GM20000 (cell line): ENCODE measurements at places on chromosomes 3 and 15.

- DNase-seq = no peak
Measured at GRCh38 chr15:94416820-94417219, 185.5 kb downstream of the MCTP2 start.

DNA sequence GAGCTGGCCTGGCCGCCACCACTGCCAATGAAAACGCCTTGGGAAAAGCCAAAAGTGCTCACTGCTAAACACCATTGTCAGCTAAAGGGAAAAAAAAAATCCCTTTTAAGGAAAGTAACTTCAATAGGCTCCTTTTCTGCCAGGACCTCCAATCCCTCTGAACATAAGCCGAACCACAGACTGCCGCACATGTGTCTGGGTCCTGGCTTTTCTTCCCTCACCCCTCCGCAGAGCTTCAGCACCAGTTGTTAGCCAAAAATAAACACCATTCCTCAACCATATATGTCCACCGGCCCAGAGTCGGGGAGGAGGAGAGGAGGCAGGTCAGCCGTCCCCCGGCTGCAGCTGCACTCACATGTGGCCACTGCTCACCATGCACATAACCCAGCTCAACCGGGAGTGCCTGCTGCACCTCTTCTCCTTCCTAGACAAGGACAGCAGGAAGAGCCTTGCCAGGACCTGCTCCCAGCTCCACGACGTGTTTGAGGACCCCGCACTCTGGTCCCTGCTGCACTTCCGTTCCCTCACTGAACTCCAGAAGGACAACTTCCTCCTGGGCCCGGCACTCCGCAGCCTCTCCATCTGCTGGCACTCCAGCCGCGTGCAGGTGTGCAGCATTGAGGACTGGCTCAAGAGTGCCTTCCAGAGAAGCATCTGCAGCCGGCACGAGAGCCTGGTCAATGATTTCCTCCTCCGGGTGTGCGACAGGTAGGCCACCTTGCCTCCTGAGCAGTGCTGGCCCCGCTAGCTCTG is at the start of gene FBXL22:
Gene FBXL22, plus strand, starts transcription at position 350 of the 753 bp plus-strand sequence. Its CDS starts 6 bp downstream, at position 356.
- DNase-seq = no peak

- DNase-seq = no peak
Measured at GRCh38 chr3:186456731-186457191, 87.4 kb downstream of the CRYGS start.

- DNase-seq = no peak
Measured at GRCh38 chr3:127730666-127731295, 58.0 kb downstream of the ABTB1 start.

DNA sequence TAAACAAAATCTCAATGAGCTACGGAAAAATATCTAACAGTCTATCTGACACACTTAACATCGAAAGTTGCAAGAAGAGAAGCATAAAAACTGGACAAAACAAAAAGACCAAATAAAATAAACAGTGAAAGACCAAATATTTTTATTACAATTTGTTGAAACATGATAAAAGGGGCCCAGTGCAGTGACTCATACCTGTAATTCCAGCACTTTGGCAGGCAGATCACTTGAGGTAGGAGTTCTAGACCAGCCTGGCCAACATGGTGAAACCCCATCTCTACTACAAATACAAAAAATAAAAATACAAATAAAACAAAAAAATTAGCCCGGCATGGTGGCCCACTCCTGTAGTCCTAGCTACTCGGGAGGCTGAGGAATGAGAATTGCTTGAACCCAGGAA is 914.0 kb upstream of the ALCAM start:
- no peak for DNase-seq

GRCh38 chr3:124928333-124929202 is 6.0 kb downstream of the MUC13 start:
- DNase-seq = peak; percentile 45

DNA sequence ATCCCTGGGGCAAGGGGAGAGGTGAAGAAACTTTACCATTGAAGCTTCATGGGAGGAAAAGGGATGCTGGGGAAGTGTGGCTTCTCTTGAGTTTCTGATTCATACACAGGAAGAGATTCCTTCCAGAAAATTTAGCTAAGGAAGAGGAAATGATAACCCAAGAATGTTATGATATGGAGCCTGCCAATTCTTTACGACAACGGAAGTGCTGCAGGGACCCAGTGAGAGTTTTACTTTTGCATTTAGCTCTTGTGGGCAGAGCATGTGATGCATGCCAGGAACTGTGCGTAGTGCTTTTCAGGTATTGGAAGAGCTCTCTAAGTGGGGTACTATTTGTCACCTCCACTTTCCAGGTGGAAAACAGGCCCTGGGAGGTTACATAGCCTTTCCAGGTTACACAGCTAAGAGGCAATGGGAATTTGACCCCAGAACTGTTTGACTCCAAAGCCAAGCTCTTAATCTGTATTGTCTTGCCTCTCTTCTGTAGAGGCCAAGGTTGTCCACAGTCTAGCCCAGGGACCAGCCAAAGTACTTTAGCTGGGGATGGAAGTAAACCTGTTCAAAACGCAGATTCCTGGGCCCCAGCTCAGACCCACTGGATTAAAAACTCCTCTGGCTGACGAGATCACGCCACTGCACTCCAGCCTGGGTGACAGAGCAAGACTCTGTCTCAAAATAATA is 23.0 kb downstream of the CMTM7 start:
- no peak for DNase-seq

DNA sequence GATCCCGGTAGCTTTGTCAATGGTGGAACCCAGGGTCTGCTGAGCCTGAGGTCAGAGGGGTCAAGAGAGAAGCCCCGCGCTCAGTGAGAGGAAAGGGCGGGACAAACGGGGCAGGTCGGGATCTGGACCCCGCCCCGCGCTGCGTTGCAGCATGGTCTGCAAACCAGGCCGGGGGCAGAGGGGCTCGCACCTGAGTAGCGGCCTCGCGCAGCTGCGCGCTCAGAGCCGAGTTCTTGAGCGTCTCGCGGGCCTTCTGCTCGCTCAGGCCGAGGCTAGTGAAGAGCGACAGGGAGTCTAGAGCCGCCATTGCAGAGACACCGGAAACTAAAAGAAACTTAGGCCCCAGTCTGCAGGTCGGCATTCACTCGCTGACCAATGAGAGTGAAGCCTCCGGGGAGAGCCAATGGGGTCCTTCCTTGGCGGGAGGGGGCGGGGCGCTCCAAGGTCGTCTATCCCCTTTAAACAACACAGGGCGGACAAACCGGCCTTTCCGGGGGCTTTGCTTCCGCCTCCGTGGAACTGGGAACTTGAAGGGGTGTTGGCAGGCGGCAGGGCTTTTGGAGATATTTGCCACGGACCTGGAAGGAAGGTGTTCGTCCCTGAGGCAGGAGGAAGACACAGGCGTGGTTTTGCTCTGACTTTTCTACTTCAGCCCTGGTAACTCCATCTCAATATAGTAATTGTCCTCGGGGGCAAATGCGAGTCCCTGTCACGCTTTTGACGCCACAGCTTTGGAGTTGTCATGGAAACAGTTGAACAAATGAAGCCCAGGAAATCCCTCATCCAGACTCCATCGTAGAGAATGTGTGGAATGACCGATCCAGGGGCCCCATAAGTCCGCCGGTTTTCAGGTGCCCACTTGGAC is at the start of gene QARS1:
Gene QARS1, minus strand, starts transcription at position 331 of the 865 bp plus-strand sequence. Its CDS starts 24 bp downstream, at position 307.
- peak; percentile 97 for DNase-seq

- no peak for DNase-seq
Measured at GRCh38 chr3:14962762-14963161, 15.4 kb downstream of the NR2C2 start.

GRCh38 chr3:10234526-10235230 is 13.6 kb upstream of the TATDN2 start:
- no peak for DNase-seq

DNA sequence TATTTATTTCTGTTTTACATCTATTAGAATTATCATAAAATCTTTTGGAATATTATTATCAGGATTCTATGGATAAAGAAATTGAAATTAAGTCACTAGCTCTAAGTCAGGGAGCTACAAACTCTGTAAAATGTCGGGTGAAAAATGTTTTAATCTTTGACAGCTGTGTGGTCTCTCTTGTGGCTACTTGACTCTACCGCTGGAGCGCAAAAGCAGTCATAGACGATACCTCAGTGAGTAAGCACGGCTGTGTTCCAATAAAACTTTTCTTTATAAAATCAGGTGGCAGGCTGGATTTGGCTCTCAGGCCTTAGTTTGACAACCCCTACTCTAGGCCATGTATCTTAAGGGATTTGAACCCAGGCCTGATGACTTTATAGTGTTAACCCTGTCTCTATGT is 88.5 kb upstream of the PFN2 start:
- no peak for DNase-seq

- DNase-seq = no peak
Measured at GRCh38 chr3:15896500-15896899, 98.7 kb upstream of the ANKRD28 start.

GRCh38 chr3:123753286-123753685 is 130.8 kb downstream of the MYLK start:
- no peak for DNase-seq

- no peak for DNase-seq
Measured at GRCh38 chr15:99472416-99473145, 93.2 kb upstream of the MEF2A start.

- no peak for DNase-seq
Measured at GRCh38 chr3:16326724-16327349, 61.8 kb downstream of the OXNAD1 start.

DNA sequence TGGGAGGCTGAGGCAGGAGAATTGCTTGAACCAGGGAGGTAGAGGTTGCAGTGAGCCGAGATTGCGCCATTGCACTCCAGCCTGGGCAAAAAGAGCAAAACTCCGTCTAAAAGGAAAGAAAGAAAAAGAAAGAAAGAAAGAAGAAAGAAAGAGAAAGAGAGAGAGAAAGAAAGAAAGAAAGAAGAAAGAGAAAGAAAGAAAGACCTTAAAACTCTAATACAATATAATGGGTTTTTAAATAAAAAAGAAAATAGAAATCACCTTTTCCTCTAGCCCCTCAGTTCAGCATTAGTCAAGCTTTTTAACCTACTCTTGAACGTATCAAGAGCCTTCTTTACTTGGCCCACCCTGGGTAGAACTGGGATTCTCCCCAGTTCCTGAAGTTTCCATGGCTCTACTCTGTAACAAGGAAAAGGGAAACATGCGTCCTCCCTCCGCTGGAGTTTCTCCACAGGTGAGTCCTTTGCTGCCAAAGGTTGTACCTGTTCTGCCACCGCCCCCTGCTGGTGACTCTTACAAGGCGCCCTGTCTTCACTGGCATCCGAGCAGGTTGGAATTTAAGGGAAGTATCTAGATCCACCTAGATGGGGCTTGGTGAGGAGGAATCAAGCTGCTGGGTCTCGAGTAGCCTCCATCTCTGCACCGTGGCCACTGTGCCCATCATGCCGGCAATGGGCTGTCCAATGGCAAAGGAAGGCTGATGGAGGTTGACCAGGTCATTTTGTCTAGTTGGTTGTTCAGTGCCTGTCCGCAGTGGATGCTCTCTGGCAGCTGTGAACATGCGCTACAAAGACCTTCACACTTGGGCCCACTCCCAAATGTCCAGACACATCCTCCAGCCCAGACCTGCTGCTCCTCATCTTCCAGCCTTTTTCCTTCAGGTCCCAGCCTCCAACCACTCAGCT is 20.6 kb upstream of the EPHB3 start:
- DNase-seq = peak; percentile 70

DNA sequence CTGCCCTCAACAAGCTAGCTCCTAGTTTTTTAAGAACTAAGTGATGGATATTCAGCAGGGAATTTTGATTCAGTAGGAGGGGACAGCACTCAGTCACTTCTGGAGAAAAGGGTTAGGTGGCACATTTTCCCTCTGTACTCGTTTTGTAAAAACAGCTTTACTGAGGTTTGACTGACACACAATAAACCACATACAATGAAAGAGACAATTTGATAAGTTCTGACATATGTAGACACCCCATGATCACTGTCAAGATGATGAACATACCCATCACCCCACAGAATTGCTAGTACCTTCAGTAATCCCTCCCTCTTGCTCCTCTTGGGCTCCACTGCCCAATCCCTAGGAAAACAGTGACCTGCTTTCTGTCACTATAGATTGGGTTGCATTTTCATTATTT is 29.0 kb upstream of the PLAAT1 start:
- DNase-seq = no peak

DNA sequence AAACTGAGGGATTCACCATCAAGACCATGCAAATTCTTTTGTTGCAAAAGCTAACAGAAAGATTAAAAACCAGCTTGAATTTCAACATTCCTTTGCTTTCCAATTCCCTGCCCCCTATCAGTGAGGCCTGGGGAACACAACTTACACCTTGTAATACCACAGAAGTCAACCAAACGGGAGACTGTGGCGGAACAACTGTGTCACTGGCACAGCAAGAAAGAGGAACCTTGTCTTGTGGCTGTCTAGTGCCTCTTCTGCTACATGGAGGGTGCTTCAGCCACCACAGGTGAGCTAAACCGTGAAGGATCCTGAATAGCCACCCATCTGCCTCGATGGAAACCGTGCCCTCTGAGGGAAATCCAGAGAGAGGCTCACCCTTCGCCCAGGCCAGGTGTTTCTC is 11.4 kb downstream of the CCDC12 start:
- no peak for DNase-seq

GRCh38 chr3:30081904-30082303 is 524.5 kb upstream of the TGFBR2 start:
- DNase-seq = no peak

DNA sequence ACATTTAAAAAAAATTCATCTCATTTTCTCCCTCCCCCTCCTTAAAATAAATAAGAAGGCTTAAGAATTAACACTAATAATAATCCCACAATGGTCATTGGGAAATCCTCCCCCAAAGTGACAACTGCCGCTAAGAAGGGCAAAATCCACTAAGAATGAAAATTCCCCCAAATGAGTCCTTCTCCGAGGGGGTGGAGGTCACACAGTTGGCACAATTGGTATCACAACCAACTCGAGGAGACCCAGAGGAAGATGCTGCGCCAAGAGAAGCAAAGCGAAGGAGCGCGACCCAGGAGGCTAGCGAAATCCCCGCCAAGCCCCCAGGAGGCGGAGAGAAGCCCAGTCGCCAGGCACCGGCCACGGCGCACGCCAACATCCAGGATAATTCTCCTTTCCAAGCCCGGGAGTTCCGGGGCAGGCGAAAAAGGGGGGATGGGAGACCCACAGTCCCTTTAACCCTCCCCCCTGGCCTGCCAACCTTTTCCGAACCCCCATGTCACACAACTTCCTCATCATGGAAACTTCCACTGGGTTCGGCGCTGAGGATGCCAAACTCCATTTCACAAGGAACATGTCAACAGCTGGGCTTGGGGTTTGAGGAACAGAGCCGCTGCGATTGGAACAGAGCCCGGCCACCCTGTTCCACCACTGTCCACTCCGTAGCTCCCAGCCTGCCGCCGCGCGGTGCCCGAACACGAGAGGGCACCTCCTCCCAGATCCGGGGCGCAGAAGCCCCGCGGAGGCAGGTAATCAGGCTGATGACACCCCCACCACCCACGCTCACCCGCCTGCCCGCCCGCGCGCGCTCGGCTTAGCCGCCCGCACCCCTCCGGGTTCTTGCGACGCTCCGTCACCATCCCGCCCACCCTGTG is 668 bp downstream of the THRB start:
- DNase-seq = no peak

- no peak for DNase-seq
Measured at GRCh38 chr3:157128771-157129681, 30.9 kb downstream of the CCNL1 start.
